ENCODE measurements at places on chromosomes 12 and 14.

GRCh38 chr12:15831315-15831978 is 42.3 kb upstream of the EPS8 start:
- DNase-seq = no peak

GRCh38 chr12:65827827-65828231 is 3.5 kb downstream of the HMGA2 start:
- no peak for DNase-seq

- DNase-seq = no peak
Measured at GRCh38 chr12:1552171-1552570, 42.2 kb downstream of the FBXL14 start.

DNA sequence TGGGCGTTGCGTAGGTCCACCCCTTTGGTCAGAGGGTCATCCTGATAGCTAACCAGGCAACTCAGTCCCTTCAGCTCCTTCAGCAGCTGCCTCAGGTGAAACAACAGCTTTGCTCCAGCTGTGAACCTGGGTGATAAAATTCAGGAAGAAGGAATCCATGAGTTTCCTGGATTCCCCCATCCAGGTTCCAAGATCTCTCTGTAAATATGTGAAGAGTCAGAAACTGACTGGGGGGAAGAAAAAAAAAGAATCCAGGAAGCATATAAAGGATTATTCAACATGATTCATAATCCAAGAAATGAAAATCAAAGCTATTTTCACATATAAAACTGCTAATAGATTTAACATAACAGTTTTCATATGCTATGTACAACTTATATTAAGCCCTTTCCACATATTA is 8.6 kb downstream of the STAT2 start:
- no peak for DNase-seq

Data from H1 (cell line).